ENCODE measurements at places on chromosomes 6 and 20.

DNA sequence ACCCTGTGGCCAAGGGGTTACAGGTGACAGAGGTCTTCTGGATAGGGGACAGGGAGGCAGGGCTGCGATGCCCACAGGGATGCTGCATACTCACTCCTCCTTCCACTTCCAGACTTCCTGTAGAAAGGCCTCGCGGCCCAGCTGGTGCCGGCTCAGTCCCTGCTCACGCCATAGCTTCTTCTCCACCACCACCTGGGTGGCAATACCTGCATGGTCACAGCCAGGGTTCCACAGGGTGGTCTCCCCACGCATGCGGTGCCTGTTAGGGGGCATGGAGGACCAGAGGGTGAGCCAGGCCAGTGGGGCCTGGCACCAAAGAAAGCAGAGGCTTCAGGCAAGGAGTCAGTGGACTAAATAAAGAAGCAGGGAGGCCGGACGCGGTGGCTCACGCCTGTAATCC is 8.3 kb upstream of the VWA7 start:
- no peak for DNase-seq

DNA sequence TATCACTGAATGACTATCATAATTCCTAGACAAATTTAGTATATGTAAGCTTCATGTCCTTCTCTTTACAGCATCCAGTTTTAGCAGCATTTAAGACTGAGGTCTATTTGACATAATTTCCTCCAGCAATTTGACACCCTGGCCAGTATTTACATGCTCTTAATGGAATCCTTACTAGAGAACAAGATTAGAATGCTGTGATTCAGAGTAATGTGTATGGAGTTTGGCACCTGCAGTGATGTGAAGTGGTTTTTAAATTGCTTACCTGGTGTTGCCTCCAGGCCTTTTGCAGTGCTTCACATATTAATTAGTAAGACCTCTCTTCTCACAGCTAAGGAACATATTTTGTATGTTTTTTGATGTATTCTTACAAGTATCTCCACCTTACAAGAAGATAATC is 9.8 kb downstream of the NKX2-4 start:
- DNase-seq, result no peak

DNA sequence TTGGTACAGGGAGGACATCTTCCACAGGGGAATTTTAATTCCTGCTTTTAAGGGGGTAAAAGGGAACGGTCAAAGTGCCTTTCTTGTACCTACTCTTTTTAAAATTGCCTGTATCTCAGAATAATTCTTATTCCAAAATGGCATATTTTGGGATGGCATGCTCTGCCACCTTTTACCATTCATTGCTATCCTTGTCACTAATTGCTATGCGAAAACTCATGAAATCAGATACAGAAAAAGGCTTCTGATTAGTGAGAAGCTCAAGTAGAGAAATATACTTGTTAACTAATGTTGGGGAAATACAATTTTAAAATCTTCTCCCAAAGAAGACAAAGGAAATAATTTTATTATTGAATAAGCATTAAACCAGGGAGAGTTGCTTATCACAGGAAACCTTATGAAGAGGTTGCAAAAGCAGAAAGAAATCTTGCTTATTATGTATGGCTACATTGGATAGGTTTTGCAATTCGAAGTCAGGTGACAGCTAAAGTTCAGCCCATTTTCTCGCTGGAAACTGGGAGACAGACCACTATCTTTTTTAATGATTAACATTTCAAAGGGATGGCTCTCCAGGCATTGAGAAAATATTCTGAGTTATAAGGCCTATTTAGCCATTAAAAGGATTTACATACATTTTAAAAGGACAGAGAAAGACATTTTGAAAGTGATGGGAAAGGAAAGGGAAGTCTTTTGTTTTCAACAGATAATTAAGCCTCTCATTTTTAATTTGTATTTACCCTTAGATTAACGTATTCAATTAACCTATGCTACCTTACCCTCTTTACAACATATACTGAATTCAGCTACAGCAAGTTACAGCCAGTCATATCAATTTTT is 110.3 kb upstream of the PRSS16 start:
- DNase-seq, result no peak

GRCh38 chr20:2402271-2402980 is 21.7 kb downstream of the TGM6 start:
- no peak for DNase-seq

- no peak for DNase-seq
Measured at GRCh38 chr20:34155836-34156235, 43.8 kb upstream of the EIF2S2 start.

DNA sequence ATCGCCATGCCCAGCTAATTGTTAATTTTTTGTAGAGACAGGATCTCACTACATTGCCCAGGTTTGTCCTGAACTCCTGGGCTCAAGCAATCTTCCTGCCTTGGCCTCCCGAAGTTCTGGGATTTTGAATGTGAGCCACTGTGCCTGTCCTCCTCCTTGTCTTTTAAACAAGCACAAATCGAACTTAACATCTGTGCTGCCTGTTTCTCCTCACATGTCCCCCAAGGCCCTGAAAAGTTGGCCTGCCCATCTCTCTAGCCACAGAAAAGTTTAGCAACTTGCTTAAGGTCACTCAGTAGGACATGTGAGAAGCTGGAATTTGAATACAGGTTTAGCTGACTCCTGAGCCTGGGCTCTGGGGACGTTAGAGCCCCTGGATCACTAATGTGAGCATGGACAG is 115.7 kb upstream of the KCNG1 start:
- no peak for DNase-seq

- DNase-seq, result no peak
Measured at GRCh38 chr6:158283304-158283980, 28.8 kb upstream of the TULP4 start.

GRCh38 chr6:96649926-96650325 is 87.0 kb downstream of the FHL5 start:
- DNase-seq, result no peak

GRCh38 chr6:163469459-163469985 is 55.0 kb downstream of the QKI start:
- no peak for DNase-seq

DNA sequence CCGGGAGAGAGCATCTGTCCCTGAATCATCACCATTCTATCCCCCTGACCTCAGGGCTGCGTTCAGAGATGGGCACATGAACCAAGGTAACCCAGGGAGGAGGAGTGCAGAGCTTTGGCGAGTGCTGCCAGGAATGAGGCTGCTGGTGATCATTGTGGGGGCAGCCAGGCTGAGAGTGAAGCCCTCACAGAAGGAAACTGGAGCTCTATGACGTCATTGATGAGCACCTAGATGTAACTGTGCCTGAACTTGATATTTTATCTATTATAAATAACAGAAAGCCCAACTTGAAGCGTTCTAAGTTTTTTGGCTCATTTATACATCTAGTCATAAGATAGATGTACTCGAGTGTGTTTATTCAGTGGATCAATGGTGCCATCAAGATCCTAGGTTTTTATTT is 17.3 kb upstream of the TSHZ2 start:
- no peak for DNase-seq

DNA sequence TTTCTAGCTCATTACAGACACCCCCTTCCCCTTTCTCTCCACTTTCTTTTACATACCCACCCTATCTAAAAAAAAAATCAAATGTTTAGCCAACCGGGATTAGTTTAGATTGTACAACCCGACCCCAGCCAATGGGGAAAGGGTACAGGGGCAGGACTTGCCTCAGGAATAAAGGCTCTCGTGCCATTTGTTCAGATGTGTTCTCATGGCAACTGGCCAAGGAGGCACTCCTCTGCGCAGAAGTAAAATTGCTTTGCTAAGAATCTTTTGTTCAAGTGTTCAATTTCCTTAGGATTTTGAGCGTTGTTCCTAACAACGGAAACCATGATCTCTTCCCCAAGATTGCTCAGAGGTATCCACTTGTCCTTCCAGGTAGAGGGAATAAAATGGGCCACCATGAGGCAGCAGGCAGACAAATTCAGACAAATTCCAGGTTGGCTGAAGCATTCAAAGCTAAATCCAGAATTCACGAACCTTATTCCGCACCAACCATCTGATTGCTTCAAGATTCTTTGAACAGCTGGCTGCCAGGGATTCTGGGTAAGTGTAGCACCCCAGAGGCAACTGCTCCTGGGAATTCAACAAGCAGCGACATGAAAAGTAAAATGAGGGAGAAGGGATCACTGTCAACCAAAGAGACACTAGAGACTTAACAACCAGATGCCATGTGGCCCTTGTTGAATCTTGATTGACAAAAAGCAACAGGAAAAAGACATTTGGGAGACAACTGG is 431.8 kb downstream of the PREX1 start:
- DNase-seq, result no peak

GRCh38 chr6:25157183-25157582 is 122.0 kb upstream of the CARMIL1 start:
- DNase-seq, result no peak

GRCh38 chr6:160427312-160428068 is 79.3 kb downstream of the SLC22A3 start:
- DNase-seq, result no peak

- DNase-seq, result no peak
Measured at GRCh38 chr6:89409461-89410035, 2.5 kb downstream of the RRAGD start.

DNA sequence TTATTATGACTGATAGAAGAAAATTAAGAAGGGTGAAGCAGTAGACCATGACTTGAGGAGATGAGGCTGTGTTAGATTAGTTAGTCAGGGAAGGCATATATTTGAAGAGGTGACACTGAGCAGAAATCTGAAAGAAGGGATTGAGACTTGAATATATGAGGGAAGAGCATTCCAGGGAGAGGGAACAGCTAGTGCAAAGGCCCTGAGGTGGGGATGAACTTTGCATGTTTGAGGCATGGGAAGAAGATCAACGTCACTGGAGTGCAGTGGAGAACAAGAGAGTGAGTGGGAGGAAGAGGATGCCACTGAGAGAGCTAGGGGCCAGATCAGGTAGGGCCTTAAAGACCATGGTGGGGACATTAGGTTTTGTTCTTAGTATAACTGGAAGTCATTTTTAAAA is 119.0 kb downstream of the ZDHHC14 start:
- DNase-seq, result no peak

DNA sequence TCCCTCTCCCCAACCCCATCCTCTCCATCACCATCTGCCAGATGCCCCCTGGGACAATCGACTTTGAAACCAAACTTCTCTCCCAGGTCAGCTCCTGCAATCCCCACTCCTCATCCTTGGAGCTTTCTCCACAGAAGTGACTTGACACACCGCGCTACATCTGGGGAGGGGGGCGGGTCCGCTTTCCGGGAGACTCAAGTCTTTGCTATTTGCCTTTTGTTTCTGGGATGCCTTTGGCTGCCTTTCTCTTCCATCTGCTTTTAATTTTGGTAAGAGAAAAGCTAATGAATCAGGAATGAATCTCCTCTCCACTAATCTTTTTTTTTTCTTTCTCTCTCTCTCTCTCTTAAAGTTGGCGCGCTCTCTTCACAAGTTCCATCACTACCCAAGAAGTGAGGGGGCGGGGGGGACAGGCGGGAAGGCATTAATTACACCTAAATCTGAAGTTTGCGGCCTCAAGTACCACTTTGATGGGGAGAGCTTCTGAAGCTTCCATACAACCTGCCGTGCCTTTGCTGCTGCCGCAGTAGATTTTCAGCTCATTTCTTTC is 664 bp upstream of the TPBG start:
- no peak for DNase-seq

GRCh38 chr6:49541210-49541724 is 9.2 kb upstream of the C6orf141 start:
- DNase-seq, result no peak

DNA sequence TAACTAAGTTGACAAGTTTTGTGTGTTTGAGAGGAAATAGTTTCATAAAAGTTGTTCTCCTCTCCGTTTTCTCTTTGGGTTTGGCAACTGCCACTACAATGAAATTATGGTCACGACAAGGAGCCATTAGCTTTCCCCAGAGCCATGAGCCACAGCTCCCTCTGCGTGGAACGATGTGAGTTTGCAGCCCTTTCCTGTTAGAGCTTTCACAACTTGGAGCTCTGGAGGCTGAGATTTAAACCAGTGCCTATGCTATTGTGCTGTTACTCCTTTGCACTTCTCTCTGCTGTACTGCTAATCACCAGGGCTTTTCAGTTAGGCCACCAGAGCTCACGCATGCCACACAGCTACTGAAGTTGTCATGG is 29.3 kb upstream of the TXNDC5 start:
- no peak for DNase-seq

DNA sequence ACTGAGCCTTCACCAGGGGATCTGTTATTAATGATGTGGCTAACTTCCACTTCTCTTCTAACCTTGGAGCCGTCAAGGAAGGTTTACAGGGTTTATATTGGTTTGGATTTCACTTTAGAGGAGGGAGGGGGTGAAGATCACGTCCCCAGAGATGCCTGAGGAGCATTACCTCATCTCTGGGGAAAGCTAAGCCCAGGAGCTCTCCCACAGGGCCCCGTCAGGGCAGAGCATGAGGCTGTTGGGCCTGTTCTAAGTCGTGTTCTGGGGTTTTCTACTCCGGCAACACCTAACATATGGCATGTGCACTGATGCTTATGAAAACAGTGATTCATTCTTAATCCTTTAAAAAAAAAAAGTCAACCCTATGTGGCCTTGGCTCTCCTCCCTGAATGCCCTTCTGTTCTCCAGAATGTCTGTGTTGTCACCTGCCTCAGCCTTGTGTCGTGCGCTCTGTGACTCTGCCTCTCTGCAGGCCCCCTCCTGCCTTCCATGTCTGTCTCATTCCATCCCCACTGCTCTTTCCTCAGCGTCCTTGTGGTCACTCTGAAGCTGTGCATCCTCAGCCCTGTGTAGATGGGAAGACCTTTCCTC is 97.4 kb upstream of the JARID2 start:
- no peak for DNase-seq

GRCh38 chr6:34236131-34236442 is 586 bp upstream of the HMGA1 start:
- DNase-seq, result no peak

DNA sequence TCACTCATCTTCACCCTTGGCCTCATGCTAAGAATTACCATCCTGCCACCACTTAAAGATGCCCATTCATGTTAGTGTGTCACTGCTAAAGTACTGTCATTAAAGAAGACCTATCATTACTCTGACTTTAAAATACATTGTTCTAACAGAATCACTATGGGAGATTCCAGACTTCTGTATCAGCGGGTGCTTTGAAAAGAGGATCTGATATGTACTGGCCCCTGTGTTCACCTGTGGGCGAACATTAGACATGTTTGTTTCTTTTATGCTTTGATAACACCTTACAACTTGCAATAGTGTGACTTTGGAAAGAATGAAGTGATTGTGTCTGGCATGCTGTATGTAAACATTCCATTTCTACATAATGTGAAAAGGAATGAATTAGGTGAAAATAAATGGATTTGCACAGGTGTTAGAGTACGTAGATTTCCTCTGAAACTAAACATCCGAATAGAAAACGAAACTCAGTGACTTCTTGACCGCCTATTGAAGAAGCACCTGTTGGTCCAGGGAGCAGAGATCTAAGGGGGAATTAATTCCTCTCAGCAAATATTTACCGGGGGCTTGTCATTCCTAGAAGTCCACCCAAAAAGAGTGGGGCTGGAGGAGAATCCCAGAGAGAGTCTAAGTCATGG is 132.3 kb downstream of the CARMIL1 start:
- no peak for DNase-seq
